ENCODE measurements at places on chromosomes 5 and 9.

DNA sequence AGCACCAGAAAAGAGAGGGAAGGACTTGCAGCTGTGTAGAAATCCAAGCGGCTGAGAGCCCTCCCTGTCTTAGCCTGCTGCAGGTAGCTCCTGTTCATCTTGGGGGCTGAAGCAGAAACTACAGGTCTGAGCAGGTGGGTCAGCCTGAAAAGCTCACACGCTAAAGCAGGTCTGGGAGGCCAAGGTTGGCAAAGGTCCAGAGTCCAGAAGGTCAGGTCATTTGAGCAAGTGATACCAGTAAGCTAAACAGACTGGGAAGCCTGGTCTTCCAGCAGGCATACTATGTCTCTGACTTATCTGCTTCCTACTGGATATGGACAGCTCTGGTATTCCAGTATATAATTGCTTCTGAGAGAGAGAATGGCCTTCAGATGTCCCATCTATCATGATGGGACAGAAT, 26.2 kb downstream of the PTCD2 start:
- peaks cover 16% of the 10 kb centered on the region for H3K4me1 ChIP-seq
- peaks cover 29% of the 10 kb centered on the region for H3K36me3 ChIP-seq
- DNase-seq = no peak
- no peak overlapping the region for H3K27ac ChIP-seq
- H3K27me3 ChIP-seq = no peaks in the 10 kb centered on the region

DNA sequence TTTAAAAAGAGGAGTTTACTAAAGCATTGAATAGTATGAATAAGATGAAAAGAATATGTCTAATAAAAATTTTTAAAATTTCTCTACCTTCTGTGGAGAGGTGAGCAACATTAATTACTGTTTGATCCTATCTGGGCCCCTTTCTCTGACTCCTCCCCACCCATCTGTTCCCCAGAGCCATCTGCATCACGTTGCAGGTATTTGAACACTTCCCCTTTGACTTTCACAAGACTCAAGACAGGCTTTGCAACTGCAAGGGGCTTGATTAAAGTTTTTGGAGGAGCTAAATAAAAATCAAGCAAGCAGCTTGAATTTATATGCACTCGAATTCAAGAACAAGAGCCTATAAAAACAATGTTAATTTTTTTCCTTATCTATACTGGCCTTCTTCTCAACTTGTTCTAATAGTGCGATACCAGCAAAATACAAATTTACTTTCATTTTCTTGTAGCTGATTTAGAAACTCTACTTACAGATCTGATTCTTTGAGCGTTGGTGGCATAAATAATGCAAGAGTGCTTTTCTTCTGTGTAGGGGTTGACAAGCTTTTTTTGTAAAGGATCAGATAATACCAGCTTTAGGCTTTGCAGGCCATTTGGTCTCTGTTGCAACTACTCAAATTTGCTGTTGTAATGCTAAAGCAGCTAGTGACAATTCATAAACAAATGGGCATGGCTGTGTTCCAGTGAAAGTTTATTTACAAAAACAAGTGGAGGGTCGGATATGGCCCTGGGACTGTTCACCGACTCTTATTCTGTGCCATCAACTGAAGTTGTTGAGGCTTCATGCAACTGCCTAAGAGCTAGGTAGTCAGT, 21.2 kb downstream of the TXNDC8 start:
- peak; percentile 13 for DNase-seq
- peaks cover 26% of the 10 kb centered on the region for H3K4me1 ChIP-seq
- H3K27ac ChIP-seq = no peak overlapping the region
- no peaks in the 10 kb centered on the region for H3K27me3 ChIP-seq

DNA sequence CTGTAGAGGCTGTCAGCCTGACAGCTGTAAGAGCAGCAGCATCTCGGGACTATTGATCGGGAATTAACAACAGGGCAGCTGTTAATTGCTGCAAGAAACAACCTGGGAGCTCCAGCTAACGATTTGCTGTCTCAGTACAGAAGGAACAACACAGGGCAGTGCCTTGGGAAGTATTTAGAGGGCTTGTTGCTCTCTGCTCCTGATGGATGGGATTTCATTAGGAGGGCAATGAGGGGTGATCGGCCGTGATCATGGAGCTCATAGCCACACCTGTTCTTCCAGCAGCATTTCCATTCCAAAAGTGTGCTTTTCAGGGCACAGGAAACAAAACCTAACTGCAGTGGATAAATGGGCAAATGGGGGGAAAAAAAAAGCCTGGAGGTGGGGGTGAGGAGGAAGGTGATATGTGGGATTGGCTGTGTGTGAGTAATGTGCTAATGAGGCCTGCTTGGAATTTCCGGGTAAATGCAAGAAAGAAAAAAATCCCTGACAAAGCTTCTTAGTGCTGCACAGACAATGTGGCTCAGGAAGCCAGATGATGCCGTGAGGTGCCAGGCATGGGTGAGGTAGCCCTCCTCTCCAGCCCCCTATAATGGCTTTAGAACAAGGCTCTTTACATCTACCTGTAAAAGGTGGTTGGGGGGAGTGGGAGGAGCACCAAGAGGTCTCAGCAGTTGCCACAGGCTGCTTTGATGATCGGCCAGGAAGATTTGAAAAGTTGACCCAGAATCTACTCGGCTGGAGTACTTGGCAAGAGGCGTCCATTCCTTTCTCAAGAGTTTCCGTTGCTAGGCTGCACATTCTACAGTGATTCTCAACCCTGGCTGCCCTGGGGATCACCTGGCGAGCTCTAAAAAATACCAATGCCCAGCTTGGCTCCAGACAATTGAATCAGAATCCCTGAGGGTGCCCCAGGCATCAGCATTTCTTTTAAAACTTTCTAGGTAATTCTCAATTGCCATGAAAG, 139.5 kb upstream of the KLF9 start:
- H3K4me1 ChIP-seq = peaks cover 37% of the 10 kb centered on the region
- no peak for DNase-seq
- no peak overlapping the region for H3K27ac ChIP-seq
- H3K4me3 ChIP-seq = no peak overlapping the region
- H3K36me3 ChIP-seq = no peaks in the 10 kb centered on the region
- H3K27me3 ChIP-seq = no peaks in the 10 kb centered on the region

- H3K4me1 ChIP-seq = peaks cover 5% of the 10 kb centered on the region
- H3K27ac ChIP-seq = no peak overlapping the region
- no peak for DNase-seq
- no peak overlapping the region for H3K4me3 ChIP-seq
- peaks cover 68% of the 10 kb centered on the region for H3K36me3 ChIP-seq
- no peaks in the 10 kb centered on the region for H3K27me3 ChIP-seq
These were observed 188.2 kb downstream of the CRB2 start for GRCh38 chr9:123544007-123544827.

- H3K36me3 ChIP-seq = peaks cover 28% of the 10 kb centered on the region
- peak; percentile 2 for DNase-seq
- no peak overlapping the region for H3K4me3 ChIP-seq
- peaks cover 20% of the 10 kb centered on the region for H3K4me1 ChIP-seq
These were observed 10.0 kb upstream of the DOLPP1 start for GRCh38 chr9:129070696-129071525.

- DNase-seq = no peak
- H3K4me1 ChIP-seq = no peaks in the 10 kb centered on the region
- H3K27me3 ChIP-seq = no peaks in the 10 kb centered on the region
- no peaks in the 10 kb centered on the region for H3K36me3 ChIP-seq
- no peak overlapping the region for H3K4me3 ChIP-seq
These were observed 63.9 kb downstream of the SHC3 start for GRCh38 chr9:89114741-89115140.

GRCh38 chr9:84357275-84357674, 16.7 kb upstream of the SLC28A3 start:
- no peak overlapping the region for H3K4me3 ChIP-seq
- no peaks in the 10 kb centered on the region for H3K27me3 ChIP-seq
- H3K36me3 ChIP-seq = no peaks in the 10 kb centered on the region
- H3K27ac ChIP-seq = no peak overlapping the region
- no peaks in the 10 kb centered on the region for H3K4me1 ChIP-seq

GRCh38 chr9:123217128-123217654, 51.2 kb downstream of the STRBP start:
- H3K36me3 ChIP-seq = no peaks in the 10 kb centered on the region
- no peak overlapping the region for H3K27ac ChIP-seq
- DNase-seq = no peak
- no peak overlapping the region for H3K4me3 ChIP-seq
- no peaks in the 10 kb centered on the region for H3K4me1 ChIP-seq
- no peaks in the 10 kb centered on the region for H3K27me3 ChIP-seq

GRCh38 chr5:3818624-3819023, 223.0 kb downstream of the IRX1 start:
- H3K27ac ChIP-seq = no peak overlapping the region
- H3K36me3 ChIP-seq = no peaks in the 10 kb centered on the region
- DNase-seq = peak; percentile 74
- H3K4me1 ChIP-seq = no peaks in the 10 kb centered on the region
